ENCODE measurements at places on chromosomes 5 and 9.

- DNase-seq = peak; percentile 3
Observed at GRCh38 chr5:77213601-77214000, 3.1 kb downstream of the PDE8B start.

GRCh38 chr5:169161022-169161680 lies 139.8 kb downstream of the SLIT3 start:
- no peak for DNase-seq

DNA sequence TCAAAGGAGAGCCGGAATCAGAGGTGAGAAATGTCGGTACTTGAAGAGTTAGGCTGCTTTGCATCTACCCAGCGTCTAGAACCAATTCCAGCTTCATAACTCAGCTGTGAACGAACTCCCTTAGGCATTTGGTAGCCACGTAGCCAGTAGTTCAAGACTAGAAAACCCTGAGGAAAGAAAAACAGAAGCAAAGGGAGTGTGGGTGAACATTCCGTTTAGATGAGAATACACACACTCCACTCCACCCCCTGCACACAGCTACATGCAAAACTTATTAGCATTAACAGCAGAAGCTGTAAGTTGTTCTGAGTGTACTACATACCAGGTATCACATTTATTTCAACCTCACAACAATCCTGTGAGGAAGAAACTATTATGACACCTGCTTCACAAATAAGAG lies 78.3 kb downstream of the SMIM23 start:
- DNase-seq = no peak

GRCh38 chr9:107044872-107045271 lies 181.9 kb downstream of the ZNF462 start:
- DNase-seq = peak; percentile 5

DNA sequence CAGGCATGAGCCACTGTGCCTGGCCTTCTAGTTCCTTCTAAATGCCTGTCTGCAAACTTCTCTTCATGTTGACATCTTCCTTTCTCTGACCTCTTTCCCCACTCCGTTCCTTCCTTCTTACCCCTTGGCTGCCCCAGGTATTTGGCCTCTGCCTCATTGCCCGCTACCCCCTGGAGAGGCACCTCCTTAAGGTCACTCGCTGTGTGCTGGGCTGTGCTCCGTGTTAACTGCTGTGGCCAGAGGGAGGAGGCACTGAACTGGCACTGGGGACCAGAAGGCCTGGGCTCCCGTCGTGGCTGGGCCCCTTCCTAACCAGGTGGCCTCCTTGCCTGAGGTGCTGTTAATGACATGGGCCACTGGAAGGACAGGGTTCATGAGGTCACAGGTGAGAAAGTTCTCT lies 39.4 kb downstream of the LAMC3 start:
- no peak for DNase-seq

DNA sequence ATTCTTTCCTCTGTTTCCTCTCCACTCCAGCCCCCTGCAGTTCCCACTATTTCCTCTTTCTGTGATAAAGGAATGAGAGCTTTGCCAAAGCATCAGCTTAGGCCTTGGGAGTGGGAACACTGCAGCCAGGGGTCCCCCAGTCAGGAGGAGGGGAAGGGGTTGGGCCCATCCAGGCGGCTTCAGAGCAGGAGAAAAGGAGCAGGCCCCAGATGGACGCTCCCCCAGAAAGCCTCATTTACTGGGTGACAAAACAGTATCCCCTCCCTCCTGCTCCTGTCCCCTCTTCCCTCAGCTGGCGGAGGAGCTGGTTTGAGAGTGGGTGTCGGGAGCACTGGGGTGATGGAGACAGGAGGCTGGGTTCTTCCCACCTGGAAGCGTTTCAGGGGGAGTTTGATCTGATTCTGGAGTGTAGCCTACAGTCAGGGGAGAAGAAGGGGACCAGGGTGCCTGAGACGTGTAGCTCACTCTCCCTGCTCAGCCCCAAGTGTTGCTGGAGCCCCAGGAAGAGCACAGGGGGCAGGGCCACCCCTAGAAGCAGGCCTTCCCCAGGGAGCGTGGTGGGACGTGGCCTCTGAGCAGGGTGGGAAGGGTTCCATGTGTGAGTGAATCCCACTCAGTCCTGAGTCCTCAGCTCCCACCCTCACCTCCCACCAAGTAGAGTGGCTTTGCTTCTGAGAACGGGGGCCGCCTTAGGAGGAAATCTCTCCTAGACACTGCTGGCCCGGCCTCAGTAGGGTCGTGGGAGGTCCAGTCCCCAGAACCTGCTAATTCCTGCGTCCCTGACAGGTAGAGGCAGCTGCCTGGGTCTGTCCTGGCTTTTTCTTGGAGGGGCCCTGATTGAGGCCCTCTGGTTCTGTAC lies 173.1 kb downstream of the CACNA1B start:
- DNase-seq = no peak

DNA sequence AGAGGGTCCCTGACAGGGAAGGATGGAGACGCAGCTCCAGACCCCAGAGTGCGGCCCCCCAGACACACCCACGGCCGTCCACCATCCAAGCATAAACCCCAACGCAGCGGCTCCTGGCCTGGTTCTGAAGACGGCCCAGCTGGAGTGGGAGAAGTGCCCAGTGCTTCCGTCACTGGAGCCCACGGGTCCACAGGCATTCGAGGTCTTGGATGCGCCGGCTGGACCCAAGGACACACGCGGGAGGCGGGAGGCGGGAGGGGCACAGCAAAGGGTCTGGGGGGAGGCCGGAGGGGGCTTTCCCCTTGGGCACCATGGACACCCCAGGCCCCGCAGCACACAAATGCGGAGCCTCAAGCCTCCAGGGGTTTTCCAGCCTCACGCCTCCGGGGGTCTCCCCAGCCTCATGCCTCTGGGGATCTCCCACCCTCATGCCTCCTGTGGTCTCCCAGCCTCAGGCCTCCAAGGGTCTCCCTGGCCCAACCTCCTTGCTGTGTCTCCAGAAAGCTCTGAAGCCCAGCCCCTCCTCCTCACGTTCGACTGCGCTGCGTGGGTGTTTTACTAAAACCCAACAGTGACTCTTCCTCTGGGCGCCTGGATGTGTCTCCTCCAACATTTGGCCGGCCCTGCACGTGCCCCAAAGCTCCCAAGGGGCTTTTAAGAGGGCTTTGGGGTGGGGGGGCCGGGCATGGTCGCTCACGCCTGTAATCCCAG lies 15.2 kb downstream of the EXD3 start:
- no peak for DNase-seq

DNA sequence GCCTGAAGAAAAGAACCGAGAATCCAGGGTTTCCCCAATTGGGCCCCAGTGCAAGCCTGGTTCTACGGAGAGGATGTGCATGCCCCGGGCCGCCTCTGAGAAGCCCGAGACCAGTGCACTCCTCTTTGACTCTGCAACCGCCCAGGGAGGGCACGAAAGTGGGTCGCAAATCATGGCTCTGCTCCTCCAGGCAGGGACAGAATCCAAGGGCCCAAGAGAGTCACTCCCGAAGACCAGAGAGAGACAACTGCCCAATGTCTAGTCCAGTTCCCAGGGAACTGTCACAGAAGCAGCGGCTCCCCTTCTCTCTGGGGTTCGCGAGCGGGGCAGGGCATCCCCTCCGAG lies 107.8 kb downstream of the PSD2 start:
- DNase-seq = no peak

- no peak for DNase-seq
Observed at GRCh38 chr5:54524704-54525103, 7.1 kb downstream of the SNX18 start.

DNA sequence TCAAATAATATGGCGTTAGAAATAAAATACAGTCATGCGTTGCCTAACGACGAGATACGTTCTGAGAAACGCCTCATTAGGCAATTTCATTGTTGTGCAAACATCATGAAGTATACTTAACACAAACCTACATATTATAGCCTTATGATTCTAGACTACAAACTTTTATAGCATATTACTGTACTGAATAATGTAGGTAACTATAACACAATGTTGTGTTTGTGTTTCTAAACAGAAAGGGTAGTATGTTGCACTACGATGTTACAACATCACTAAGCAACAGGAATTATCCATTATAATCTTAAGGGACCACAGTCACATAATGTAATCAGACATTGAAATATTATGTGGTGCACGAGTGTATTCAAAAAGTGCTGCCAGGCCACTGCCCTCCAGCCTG lies 3.0 kb upstream of the SMC2 start:
- peak; percentile 56 for DNase-seq

- DNase-seq = peak; percentile 50
Observed at GRCh38 chr5:4662756-4663155, 477.4 kb upstream of the ADAMTS16 start.

DNA sequence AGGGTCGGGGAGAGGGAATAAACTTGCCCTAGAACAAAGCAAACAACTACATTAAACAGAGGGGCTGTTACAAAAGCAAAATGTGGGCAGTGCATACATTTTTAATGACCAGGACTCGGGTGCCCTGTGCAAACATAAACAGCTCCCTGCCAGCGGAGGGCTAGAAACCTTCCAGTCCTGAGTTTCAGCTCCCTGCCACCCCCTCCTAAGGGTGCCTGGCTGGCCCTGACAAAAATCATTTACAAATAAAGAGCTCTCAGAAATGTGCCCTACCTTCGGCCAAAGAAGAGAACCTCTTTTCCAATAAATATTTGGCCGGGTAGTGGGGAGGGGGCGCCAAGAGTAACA lies 29.5 kb downstream of the FOXD1 start:
- DNase-seq = no peak

DNA sequence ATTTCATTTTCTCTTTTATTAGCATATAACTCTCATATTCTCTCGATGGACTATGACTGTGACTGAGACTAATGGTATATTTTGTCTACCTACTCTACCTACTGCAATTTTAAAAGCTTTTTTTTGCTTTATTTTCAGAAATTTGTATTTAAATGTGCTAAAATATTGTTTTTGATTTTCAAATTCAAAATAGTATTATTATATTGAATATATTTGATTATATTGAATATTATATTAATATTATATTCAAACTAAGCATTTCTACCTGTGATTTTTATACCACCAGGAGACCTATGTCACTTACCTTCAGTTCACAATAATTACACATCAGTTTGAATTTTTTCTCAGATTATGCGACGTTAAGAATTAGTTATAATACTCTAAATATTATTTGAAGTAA lies 700.5 kb upstream of the RGMB start:
- no peak for DNase-seq

- DNase-seq = peak; percentile 99
Observed at GRCh38 chr5:179732412-179732917, at the start of gene MAML1. Gene MAML1, plus strand, starts transcription at chr5:179732822. Its CDS starts 291 bp downstream, at chr5:179733113.

- no peak for DNase-seq
Observed at GRCh38 chr5:90866915-90867731, 308.5 kb downstream of the ADGRV1 start.

DNA sequence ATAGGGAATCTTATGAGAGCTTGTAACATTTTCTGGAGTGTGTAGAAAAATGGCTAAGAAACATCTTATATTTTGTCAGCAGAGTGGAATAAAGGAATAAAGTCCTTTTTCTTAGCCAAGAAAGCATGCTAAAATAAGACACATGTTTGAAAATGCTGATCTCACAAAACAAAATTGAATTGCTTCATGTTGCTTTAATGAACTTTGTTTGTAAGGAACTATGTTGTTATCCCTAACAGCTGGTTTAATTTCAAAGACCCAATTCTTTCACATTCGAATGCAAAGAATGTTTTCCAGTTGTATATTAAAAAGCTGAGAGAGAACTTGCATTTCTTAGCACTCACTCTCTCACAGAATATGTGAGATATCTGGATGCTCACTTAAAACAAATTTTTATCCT lies 107.6 kb downstream of the MUSK start:
- no peak for DNase-seq

- no peak for DNase-seq
Observed at GRCh38 chr9:87714819-87715218, 11.1 kb upstream of the CTSL start.

DNA sequence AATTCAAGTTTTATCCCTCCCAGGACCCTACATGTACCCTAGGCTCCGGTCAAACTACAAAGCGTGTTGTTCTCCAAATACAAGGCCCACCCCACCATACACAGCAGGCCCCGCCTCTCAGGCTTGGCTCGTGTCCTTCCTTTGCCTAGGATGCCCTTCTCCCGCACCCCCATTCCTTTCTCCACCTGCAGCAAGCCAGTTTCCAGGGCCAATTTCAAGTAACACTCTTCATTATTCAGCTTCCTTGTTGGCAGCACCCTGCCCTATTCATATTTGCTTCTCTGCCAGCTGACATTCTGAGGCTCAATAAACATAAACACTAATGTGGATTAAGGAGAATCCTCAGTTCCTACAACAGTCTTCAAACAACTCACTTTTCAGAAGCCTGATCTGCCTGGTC lies 31.7 kb downstream of the EPB41L4B start:
- no peak for DNase-seq

DNA sequence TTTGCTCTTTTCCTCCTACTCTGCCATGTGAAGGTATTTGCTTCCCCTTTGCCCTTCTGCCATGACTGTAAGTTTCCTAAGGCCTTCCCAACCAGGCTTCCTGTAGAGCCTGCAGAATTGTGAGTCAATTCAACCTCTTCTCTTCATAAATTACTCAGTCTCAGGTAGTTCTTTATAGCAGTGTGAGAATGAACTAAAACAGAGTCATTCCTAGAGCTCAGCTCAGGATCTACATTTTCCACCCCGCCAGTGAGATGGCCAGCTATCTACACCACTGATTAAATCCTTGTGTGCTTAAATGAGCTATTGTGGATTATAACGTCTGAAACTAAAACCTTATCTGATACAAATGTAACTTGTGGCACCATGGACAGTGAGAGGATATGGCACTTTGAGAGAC lies 55.0 kb downstream of the FRMD3 start:
- DNase-seq = no peak

- DNase-seq = no peak
Observed at GRCh38 chr9:85702726-85703289, 38.9 kb downstream of the AGTPBP1 start.

DNA sequence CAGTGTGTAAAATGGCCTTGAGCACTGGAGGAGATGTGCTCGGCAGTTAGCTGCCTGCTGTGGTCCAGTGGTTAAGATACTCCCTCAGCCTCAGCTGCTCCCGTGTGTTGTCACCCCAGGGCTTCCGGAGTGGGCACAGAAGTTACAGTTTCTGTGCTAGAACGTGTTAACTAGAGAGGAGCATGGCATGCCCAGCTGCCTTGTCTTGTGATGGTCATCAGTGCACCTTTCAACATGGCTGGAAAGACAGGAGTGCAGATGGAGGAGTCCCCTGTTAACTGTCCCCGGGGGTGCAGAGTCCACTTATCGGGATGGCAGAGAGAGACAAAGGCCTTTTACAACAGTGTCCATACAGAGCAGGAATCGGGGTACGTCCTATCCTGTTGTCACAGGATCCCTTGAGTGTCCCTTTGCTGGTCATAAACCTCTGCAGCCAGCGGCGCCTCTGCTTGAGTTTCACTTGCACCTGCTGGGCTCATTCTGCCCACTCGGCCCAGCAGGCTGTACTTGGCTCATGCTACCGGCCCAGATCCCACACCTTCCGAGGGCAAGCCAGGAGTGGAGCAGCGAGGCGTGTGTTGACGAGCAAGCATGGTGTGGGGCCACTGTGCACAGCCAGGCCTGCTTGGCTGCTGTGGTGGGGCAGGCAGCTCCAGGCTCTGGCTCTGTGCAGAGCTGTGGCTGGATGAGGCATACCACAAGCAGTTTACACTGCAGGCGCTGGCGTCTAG lies 112.6 kb downstream of the EHMT1 start:
- no peak for DNase-seq

DNA sequence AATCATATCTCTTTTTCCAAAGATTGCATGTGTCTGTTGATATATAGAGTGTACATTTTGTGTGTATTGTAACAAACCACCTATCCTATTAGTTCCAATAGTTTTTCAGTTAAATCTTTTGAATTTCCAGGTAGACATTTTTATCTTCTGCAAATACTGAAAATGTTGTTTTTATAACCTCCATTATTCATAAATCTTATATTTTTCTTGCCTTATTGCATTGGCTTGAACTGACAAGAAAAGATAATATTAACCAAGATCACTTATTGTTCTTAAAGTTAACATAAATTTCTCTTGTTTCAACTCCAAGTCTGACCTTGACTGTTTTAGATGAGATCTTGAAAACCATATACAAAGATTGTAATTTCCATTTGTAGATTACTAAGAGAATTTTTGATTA lies 251.6 kb downstream of the IRX2 start:
- DNase-seq = no peak
